ENCODE measurements at places on chromosomes 7 and 10.

- DNase-seq, result no peak
These were observed 406.5 kb upstream of the SHH start for GRCh38 chr7:156218544-156219306.

GRCh38 chr7:117829450-117830117 is 43.7 kb downstream of the CTTNBP2 start:
- no peak for DNase-seq

DNA sequence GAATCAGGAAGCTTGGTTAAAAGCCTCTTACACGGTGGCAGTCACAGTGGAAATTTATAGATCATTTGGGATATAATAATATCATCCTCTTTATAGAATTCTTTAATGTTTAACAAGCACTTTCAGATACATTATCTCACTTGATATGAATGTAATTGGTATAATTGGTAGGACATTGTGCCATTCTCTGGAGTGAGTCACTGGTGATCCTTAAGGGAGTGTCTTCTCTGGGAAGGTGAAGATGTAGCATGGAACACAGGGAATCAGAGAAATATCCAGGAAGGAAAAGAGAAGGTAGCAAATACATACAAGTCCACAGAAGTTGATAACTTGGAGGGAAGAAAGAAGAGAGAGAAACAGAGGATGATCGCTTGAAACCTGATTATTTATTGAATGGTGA is 9.8 kb downstream of the PTPRZ1 start:
- DNase-seq, result no peak

- DNase-seq, result no peak
These were observed 14.4 kb downstream of the ALKBH4 start for GRCh38 chr7:102450242-102450641.

DNA sequence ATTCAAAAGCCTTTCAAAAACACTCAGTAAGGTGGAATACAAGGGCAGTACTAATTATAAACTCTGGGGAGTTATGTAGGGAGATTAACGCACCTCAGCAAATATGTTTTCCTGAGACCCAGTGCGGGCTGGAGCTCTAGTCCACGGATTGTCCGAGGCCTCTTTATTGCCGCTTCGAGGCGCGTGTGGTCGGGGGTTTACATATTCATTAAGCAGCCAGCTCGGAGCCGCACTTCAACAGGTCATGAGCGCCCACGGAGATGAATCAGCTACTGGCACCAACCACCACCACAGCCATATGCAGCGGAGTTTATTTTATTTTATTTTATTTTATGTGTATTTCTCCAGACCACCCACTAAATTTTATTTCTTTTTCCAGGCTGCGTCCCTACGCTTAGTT is 195.9 kb upstream of the ADARB2 start:
- no peak for DNase-seq

- DNase-seq, result no peak
These were observed 62.5 kb upstream of the CAPZA2 start for GRCh38 chr7:116799916-116800315.

DNA sequence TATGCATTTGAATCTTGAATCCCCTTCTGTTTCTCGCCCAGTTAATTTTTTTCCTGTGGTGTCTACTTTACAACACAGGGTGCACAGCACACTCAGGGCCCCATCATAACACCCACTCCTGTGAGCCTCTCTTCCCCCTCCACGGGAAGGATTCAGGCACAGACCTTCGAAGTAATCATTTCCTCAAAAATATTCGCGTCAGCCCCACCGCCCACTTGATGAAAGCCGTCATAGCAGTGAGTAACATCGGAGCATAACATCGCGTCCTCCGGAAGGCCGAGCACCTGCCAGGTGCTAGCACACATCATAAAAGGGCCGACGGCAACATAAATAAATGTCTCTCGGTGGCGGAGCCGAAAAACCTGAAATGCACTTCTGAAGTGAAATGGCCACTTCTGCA is 201.7 kb upstream of the ADARB2 start:
- no peak for DNase-seq

DNA sequence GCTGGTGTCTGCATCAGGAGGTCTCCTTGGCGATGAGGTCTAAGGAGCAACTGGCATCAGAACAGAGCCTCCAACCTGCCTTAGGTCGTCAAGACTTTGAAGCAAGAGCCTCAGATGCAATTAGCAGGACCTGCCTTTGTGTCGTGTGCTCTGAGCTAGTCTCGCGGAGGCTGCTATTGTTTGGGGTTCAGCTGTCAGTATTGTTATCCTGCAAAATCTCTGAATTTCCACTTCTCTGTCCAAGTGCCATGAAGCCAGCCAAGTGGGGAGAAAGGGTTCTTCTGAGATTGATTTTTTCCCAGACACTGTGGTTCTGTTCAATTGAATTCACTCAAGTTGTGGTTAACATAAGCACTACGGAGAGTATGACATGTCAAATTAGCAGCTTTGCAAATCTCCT is 78.7 kb downstream of the ADARB2 start:
- no peak for DNase-seq

- no peak for DNase-seq
These were observed 50.5 kb upstream of the YAE1 start for GRCh38 chr7:39515534-39516228.

DNA sequence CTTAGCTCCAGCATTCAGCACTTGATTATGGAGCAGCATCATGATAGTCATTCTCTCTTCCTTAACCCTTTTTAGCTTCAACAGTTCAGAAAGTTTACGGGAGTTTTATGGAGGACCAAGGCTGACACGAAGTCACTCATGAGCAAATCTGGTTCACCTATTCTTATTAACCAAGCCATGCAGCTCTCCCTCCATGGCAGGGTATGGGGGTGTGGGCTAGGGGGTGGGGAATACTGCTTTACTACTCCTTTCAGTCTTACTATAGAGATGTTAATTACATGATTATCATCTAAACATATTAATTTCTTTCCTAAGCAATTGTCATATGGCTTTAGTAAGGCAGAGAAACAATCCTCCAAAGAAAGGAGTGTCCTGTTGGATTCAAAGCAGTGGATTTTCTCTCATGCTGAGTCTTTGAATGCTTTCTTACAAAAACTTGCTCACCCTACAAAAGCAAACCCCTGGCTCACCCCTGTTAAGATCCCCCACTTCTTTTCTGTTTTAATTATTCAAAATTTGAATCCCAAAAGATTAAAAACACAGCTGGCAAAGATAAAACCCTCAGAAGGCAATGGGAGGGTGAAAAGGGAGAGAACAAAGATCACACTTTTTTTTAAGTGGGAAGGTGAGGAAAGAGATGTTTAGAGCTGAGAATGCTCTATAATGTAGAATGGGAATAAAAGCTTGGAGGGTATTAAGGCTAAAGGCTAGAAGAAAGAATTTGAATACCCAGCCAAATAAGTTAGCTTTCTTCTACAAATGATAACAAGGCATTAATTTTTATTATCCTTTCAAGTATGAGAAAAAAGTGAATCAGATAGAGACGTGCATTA is 46.4 kb upstream of the SEMA3E start:
- no peak for DNase-seq

DNA sequence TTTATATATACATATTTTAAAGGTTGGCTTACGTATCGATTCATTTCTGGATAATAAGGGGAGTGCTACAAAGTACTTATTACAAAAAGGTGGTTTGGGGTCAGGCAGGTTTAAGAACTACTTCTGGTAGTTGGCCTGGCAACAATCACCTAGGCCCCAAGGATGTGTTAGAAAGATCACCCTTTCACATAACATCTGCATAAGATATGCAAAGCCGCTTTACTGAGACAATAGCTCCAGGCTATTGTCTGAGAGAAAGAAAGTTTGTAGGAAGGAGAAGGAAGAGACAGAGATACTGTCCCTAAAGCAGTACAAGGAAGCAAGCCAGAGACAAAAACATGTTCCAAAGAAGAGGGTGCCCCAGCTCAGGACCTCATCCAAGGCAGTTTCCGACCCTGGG is 6.2 kb downstream of the PAXIP1 start:
- no peak for DNase-seq

DNA sequence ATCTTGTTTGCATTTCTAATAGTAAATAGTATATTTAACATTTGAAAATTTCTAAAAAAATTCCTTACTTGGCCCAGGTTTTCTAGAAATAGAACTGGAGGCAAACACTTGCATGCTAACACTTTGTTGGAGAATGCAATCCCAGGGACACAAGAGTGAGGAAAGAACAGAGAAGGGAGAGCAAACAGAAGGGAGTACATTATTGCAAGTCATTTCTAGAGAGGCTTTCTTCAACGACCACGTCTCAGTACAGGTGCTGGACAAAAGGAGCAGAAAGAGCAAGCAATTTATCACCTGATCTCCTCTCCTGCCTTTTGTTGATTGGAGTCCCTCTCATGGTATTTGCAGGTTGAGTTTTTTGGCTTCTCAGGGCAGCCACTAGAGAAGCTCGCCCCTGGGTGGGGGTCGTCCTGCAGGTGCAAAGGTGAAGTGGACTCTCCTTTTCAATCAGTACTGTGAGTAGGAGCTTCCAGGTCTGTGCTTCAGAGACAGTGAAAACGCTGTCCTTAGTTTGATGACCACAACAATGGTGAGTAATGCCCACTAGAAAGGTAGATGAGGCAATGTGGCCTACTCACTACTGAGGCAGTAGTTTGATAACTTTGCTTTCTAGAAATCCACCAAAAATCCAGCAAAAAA is 5.2 kb downstream of the CPED1 start:
- no peak for DNase-seq

- no peak for DNase-seq
These were observed 723 bp upstream of the TES start for GRCh38 chr7:116209561-116210070.

DNA sequence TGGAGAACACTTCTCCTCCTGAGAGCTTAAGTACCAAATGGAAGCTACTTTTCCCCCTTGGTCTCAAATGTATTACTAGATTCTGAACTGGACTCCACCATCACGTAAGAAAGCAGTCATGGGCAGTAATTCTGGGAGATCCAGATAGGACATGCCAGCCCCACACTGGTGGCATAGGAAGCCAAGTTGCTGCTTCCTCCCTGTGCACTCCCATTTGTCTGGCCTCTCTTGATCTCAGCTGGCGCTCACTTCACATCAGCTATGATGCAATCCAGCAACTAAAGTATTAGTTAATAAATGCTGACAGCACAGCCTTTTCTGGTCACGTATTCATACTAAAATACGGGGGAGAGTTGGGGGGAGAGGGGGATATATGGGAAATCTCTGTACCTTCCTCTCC is 3.4 kb upstream of the IL6 start:
- DNase-seq, result no peak

DNA sequence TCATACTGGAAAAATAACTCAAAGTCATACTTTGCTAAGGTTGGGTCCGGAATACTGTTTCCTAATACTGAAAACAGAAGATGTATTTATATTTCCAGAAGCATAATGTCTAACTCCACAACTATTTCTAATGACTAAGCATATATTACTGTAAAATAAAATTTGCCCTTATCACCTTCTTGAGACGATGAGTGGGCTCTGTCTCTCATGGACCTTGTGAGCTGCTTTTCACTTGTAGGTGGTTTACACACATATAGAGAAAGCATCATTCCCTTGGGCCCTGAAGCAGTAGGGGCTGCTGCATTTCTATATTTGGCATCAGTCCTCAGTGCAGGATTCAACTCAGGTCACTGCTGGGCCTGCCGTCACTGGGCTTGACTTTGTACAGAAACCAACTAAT is 10.7 kb upstream of the FAM13C start:
- no peak for DNase-seq

DNA sequence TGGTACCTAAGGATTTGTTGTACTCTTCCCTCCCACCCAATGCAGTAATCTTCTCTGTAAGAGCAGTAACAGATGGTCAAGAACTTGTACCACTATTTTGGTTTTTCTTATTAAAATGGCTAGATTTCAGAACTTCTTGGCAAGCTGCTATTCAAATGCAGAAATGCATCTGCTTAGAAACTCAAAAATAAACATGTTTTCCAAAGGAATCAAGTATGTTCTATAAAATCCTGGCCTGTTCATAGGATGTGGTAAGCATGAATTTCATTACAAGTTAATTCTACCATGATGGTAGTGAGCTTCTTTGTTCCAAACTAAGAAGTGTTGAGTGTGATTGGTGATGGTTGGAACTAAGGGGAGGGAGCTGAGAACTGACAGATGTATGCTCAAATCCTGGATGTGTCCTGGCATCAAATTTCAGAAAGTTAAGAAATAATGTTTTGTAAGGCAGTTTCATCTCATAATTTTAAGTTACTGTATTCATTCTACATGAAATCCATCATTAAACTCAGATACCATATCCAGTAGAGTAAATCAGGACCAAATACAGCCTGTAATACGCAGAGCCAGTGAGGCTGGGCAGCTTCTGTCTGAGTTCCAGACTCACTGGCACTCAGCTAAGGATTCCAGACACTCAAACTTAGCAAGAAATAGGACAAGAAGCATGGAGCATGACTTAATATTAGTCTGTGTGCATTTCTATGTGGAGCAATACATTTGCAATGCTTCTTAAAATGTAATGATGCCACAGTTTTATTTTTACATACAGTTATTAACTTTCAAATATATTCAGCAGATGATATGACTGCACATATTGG is 119.6 kb downstream of the TES start:
- no peak for DNase-seq

DNA sequence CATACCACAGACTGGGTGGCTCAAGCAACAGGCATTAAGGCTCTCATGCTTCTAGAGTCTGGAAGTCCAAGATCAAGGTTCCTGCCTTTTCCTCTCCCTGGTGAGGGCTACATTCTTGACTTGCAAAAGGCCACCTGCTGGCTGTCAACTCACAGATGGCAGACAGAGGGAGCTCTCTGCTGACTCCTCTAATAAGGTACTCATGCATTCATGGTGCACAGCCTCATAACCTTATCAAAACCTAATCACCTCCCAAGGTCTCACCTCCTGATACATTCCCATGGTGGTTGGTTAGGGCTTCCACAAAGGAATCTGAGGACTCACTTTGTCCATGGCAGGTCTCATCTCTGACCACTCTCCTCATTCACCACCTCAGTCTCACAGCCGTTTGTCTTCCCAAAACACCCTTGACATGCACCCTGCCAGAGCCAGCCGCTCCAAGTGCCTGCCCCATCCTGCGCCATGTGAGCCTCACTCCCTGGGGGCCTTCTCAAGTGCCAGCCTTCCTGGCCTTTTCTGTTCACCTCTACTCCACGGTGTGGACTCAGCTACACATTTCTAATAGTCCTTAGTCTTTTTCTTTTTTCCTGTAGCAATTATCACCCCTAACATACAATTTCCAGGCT is 400.3 kb upstream of the ADARB2 start:
- peak; percentile 12 for DNase-seq

GRCh38 chr7:132211971-132212370 is 364.3 kb downstream of the PLXNA4 start:
- DNase-seq, result no peak

GRCh38 chr7:8128449-8129317 is 133.3 kb downstream of the ICA1 start:
- no peak for DNase-seq

- no peak for DNase-seq
These were observed 57.6 kb downstream of the MKI67 start for GRCh38 chr10:128068398-128069285.

GRCh38 chr7:47571331-47572093 is 10.4 kb downstream of the TNS3 start:
- peak; percentile 78 for DNase-seq

All from NCI-H774 (cell line).